Left ventricle myocardium superior (tissue), 1 donor: ENCODE measurements at places on chromosomes 16 and 17.
A peak's percentile ranks its signal among the peaks of the same experiment; 100 is the strongest.

GRCh38 chr17:82235775-82236141, 6.9 kb downstream of the SLC16A3 start:
- no peak for DNase-seq

GRCh38 chr17:44842748-44843147, 4.9 kb upstream of the HIGD1B start:
- DNase-seq, result no peak

- DNase-seq, result no peak
These were observed at the start of gene SLFN14 for GRCh38 chr17:35560703-35561102. TSS of gene SLFN14 (minus strand) at chr17:35560819. CDS start at chr17:35558062, 2,757 bp downstream.

GRCh38 chr17:35715416-35715815, 16.0 kb upstream of the RASL10B start:
- DNase-seq, result no peak

GRCh38 chr16:75116081-75116910, at the start of gene LDHD:
TSS of gene LDHD (minus strand) at chr16:75116780. CDS start at chr16:75116720, 60 bp downstream.
- DNase-seq, result peak; percentile 89

- no peak for DNase-seq
These were observed 244.2 kb downstream of the SNX29 start for GRCh38 chr16:12220766-12221165.

DNA sequence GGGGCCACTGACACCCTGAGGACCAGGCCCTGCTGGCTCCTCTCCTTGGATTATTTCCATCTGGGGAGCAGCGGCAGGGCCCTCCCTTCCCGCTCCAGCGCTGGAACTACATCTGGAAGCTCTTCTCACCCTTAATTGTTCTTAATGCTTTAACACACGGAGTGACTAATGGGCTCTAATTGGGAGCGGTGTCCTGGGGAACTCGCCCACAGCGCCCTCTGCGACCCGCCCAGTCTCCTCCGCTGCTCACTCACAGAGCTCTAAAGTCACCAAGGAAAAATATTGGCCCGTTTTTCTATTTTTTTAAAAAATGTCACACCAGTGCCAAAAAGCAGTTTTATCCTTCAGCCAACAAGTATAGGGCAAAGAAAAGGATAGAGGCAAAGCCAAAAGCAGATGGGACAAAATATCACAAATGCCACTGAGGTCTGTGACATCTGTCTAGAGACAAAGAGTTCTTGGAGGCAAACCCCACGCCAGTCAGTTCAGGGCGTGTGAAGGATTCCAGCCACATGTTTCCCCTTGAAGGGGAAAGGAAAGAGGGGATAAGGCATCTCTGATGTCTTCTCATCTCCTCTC, 134.7 kb downstream of the RBFOX3 start:
- DNase-seq, result no peak

DNA sequence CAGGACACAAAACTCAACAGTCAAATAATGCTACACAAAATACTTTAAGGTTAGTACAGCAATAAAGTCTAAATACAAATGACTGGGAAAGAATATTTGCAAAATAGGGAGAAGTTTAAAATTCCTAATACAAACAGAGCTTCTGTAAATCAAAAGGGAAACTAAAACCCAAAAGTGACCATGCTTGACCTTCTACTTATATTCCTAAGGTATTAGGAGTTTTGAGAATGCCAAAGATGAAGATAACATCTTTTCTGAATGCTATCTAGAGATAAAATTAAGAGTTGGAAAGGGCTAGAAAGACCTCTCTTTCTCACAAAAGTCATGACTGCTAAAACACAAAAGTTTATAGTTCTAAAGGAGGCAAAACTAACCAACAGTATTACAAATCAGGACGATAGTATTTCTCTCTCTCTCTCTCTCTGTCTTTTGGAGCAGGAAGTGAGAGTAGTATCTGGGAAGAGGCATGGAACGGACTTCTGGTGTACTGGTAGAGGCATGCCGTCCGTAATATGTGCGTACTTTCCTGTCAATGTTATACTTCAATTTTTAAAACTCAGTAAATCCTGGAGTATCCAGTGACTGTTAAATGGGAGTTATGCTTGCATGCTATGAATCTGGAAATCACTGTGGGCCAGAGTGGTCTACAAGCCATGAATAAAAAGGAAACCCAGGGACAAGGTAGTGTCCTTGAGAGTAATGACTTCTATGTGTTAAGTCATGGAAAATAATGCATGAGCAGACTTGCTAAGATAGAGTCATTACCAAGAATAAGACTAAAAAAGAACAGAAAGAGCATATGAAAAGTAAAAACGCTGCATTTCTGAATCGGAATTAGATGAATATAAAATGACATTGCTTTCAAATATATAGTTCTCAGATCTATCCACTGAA, 49.7 kb upstream of the ANKFY1 start:
- DNase-seq, result no peak

DNA sequence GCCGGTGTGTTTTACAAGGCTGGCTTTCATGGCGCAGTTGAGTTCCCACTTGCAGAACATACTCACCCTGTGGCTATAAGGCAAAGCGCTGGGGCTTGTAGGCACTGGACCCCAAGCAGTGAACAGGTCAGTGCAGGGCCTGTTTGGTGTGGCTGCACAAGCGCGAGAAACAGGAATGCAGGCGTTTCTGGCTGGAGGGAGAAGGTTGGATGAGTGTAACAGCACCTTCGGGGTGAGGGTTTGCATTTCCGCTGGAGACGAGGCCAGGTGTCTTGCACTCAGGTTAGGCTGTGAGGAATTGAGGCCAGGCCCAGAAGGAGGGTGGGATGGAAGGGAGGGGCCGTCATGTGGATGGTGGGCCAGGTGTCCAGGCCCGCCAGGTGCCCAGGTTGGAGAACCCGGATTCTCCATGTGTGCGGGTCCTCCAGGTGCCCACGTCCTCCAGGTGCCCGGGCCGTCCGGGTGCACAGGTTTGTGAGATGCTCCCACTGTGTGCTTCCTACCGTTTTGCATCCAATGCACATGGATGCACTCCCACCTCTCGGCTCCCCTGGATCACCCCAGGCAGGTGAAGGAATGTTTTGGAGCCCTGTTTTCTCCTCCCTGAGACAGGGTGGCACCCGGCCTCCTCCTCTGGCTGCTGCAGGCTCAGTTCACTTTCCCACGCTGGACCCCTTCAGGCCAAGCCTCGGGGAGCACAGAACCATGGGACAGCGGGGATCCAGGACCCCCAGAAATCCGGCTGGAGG, 46.0 kb downstream of the SLC7A5 start:
- DNase-seq, result no peak

DNA sequence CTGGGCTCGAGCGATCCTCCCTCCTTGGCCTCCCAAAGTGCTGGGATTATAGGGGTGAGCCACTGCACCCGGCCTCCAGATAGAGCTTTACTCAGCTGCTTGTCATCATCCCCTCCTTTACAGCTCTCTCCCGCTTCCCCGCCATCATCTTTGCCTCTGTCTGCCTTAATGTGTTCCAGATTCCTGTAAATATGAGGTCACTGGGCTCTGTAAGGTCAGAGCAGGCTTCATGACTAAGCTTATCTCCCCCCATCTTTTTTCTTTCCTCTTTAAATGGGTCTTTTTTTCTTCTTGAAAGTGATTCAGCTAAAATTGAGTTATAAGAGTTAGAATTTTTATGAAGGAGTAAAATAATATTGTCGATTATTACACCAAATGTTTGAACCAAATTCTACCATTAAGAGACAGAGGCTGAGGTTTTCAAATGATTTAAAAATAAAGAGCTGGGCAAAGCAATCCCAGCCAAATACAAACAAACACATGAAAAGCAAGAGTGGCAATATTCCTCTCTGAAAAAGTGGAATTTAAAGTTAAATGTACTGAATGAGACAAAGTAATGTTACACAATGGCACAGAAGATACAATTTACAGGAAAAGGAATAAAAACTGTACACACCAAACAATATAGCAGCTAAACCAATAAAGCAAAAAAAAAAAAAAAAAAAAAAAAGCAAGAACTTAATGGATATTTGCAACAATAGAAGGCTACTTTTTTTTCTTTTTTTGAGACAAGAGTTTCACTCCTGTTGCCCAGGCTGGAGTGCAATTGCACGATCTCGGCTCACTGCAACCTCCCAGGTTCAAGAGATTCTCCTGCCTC, 62.1 kb downstream of the CRISPLD2 start:
- no peak for DNase-seq

- peak; percentile 78 for DNase-seq
These were observed 5.9 kb upstream of the UBE2O start for GRCh38 chr17:76458580-76459490.

DNA sequence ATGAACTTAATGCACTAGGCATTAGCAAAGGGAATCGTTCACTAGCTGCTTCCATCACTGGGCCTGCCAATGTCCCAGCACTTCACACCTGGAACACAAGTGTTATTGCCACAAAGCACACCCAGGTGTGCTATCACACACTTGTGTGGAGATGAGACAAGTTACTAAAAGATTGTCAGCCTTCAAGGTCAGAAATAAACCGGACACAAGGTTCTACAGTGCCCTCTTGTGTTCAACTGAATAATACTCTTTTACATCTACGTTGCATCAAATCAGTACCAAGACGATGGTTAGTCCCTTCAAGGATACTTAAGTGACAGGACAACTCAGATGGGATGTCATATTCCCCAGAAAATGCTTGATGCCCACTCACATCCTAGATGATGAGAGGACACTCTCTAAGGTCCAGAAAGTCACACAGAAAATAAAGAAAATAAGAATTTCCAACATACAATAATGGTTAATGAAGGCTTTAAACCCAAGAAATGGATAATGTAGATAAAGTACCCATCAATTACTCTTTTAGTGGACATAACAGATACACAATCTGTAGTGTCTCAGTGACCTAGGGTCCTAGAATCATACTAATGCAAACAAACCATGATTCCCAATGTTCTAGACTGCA, 16.4 kb upstream of the GLG1 start:
- no peak for DNase-seq

DNA sequence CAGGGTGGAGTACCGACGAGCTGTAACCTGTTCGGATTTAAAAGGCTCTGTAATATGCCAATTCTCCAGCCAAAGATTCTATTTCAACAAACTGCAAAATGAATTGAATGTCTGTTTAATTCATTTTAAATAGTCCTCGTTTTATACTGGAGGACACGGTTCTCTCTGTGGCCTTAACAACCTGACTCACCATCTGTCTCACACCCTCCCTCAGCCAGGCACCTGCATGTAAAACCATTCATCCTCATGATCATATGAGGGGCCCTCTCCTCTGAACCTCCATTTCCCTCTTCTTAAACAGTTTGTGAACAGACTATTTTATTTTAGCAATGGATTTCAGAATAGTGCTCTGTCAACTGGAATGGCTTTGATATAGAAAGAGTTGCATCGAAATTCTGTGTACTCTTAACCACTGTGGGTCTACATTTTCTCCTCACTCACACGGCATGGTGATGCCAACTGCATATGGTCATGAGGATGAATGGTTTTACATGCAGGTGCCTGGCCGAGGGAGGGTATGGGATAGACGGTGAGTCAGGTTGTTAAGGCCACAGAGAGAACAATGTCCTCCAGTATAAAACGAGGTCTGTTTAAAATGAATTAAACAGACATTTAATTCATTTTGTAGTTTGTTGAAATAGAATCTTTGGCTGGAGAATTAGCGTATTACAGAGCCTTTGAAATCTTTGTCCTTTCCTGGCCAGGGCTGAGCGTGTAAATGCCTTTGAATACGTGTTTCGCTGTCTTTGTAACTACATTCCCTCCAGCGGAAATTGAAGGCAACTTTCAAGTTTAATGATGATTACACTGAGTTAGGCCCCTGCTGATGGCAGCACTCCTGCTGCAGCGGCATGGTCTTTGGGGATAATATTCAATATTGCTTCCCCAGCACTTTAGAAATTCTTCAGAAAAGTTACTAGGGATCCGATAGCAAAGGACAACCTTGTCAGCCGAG, 329.6 kb downstream of the SNX29 start:
- no peak for DNase-seq

GRCh38 chr16:57579361-57579665, 36.9 kb downstream of the ADGRG5 start:
- DNase-seq, result no peak

DNA sequence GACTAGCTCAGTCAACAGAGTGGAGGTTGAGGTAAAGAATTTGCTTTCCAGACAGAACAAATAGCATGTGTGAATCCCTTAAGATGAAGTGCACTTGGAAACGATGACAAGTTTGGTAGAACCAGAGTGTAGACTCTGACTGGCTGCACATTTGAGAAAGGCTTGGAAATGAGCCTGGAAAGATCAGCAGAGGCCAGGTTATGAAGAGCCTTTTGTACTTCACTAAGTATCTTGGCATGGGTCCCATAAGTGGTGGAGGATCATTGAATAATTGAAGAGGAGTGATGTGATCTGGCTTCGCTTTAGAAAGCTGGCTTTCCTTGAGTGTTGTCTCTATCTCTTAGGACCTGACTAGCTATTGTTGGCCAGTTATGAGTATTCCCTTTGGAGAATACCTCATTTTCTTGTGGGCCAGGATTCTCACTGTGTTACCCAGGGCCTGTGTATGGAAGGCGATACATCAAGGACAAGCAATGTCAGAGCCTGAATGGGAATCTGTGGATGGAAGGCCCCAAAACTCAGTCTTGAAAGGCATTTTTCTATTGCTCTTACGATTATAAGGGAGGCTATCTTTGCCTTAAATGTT, 329.8 kb downstream of the UTP18 start:
- no peak for DNase-seq

- no peak for DNase-seq
These were observed 55.3 kb downstream of the ULK2 start for GRCh38 chr17:19812407-19812806.

- no peak for DNase-seq
These were observed 35.0 kb upstream of the ZFP90 start for GRCh38 chr16:68504066-68504465.
